ENCODE measurements at places on chromosomes 11 and 22.

DNA sequence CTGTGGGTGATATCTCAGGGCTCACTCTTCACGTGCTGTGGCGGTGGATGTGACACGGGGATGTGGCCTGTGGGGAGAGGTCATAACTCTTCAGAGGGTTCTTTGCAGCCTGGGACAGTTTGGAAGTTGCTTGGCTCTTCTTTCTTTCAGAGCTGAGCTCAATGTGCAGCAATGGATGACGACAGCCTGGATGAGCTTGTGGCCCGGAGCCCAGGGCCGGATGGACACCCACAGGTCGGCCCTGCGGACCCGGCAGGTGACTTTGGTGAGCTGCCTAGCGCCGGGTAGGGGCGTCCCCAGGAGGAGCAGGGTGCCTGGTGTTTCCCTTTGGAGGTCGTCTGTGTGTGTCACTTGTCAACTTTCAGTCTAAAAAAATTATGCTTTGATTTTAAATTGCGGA, 5.1 kb downstream of the PHRF1 start:
- no peak for DNase-seq

- peak; percentile 86 for DNase-seq
Observed at GRCh38 chr11:124070915-124071622, 29.9 kb upstream of the OR10G7 start.

- DNase-seq, result no peak
Observed at GRCh38 chr11:134483291-134483690, 71.2 kb upstream of the B3GAT1 start.

- DNase-seq, result no peak
Observed at GRCh38 chr11:76885390-76886097, 24.8 kb downstream of the ACER3 start.

DNA sequence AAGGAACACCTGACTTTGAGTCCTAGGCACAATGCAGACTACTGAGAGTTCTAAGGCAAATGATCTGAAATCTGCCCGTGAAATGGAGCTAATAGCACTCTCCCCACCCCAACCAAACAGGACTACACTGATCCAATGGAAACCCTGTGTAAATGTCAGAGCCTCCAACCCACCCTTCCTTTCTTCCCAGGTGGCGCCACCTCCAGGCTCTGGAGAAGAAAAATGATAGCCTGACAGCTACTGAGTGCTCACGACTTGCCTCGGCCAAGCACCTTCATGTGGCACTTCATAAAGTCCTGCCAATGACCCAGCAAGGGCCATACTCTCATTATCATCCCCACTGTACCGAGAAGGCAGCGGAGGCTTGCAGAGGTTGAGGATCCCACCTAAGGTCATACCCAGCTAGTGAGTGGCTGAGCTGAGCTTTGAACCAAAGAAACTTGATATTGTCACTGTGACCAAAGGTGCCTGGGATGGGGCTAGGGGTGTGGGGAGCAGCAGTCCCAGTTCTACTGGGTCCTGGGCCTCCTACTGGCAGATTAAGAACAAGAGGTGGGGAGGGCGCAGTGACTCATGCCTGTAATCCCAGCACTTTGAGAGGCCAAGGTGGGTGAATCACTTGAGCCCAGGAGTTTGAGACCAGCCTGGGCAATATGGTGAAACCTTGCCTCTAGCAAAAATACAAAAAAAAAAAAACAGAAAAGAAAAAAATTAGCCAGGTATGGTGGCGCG, 20.5 kb downstream of the TST start:
- no peak for DNase-seq

DNA sequence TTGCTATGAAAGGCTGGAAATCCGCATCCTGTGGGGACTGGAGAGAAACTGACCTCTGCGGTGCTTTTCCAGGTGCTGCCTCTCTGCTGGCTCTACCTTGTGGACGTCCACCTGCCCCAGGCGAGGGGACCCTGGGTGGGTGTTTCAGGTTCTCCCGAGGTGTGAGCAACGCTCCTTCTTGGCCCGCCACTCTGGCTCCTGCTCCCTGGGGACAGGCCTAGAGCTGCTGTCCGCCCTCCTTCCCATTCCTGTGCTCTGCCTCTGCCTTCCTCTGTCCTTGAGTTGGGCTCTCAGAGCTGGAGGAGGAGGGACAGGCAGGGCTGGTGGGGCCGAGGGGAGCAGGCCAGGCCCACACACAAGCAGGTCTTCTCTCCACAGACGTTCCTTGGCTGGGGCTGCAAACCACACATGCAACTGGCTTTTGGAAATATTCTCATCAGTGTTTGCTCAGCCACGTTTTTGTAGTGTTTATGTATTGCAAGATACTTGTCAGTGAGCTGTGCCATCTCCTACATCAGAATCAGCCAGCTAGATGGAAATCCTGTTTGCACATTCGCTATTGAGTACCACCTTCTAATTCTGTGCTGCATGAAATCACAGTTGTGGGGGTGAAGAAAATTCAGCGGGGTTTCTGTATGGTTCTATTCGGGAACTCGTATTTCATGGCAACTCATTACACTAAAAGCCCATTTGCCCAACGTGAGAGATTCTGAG, 1115.0 kb downstream of the BRD1 start:
- no peak for DNase-seq

- no peak for DNase-seq
Observed at GRCh38 chr11:12809864-12810567, 135.8 kb downstream of the TEAD1 start.

DNA sequence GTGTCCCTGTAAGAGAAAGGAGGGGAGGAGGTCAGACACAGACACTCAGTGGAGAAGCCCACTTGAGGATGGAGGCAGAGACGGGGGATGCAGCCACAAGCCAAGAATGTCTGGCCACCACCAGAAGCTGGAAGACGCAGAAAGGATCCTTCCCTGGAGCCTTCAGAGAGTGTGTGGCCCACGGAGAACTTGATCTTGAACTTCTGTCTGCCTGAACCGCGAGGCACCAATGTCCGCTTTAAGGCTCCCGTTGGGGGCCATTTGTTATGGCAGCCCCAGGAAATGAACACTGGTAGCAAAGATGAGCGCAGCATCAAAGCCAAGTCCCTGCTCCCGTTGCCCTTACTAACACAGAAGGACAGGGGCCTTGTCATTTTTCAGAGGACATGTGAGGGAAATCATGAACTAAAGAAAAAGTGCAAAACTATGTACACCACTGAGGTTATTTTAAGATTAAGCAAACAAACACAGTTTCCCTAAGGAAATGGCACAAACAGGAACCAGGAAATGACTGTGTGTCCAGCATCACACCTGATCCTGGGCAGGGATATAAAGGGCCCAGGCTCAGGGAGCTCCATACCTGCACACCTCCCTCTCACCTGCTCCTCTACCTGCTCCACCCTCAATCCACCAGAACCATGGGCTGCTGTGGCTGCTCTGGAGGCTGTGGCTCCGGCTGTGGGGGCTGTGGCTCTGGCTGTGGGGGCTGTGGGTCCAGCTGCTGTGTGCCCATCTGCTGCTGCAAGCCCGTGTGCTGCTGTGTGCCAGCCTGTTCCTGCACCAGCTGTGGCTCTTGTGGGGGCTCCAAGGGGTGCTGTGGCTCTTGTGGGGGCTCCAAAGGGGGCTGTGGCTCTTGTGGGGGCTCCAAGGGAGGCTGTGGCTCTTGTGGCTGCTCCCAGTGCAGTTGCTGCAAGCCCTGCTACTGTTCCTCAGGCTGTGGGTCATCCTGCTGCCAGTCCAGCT, at the start of gene KRTAP5-6:
Gene KRTAP5-6 (plus strand): TSS at position 588 of the 963 bp plus-strand sequence. CDS start 51 bp downstream, at position 639.
- DNase-seq, result peak; percentile 45

GRCh38 chr11:128451652-128452470, 135.5 kb downstream of the ETS1 start:
- no peak for DNase-seq

DNA sequence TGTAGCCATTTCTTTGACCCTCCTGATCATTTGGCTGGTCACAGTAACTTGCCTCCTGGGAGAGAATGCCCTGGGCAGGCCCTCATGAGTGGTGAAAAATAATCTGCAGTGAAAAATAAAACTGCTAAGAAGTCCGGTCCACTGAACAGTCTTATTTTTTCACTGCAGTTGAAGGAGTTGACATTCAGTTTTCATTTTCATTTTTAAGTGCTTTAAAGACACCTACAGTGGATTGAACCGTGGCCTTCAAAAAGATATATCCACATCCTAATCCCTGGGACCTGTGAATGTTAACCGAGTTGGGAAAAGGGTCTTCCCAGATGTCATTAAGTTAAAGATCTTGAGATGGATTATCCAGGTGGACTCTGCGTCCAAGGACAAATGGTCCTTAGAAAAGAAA, 153.6 kb upstream of the GRK3 start:
- DNase-seq, result no peak

DNA sequence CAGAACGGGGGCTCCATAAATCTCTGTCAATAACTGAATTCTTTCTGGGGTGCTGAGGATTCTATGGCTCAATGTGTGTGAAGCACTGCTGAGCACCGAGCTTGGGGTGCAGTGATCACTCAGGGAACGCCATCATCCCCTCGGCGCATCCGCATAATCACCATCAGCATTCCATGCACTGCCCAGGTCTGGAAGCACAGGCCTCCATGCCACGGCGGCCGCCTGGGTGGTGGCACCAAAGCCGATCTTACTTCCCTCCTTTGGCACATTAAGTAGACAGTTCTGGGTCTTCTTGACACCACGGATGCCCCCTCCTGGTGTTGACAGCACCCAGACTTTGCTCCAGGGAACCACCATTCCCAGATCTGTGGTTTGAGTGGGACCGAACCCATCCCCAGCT, 15.6 kb downstream of the LTO1 start:
- no peak for DNase-seq

DNA sequence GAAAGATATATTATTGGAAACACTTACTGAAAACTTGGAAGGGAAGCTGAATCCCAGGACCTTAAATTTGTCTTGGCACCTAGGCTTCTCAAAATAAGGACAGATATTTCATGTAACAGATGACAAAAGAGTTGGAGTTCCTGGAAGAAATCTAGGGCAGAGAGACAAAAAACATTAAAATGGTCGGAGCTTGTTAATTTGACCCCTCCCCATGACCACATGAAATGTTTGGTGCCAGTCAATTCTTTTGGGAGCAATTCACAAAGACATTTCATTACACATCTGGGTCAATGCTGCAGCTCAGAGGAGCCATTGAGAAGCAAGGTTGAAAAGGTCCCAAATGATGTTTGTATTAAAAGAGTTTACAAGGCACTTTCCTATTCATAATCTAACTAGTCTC, 162.0 kb upstream of the GUCY1A2 start:
- DNase-seq, result no peak

DNA sequence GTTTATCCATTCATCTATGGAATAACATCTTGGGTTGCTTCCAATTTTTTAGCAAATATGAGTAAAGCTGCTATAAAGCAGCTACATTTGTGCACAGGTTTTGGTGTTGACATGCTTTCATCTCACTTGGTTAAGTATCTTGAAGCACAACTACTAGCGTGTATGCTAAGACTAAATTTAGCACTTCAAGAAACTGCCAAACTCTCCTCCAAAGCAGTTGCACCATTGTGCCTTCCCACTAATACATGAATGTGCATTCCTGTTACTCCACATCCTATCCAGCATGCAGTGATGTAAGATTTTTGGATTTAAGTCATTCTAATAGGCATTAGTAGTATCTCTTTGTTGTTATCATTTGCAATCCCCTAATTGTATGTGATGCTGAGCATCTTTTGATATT, 230.7 kb downstream of the KCNA4 start:
- no peak for DNase-seq

DNA sequence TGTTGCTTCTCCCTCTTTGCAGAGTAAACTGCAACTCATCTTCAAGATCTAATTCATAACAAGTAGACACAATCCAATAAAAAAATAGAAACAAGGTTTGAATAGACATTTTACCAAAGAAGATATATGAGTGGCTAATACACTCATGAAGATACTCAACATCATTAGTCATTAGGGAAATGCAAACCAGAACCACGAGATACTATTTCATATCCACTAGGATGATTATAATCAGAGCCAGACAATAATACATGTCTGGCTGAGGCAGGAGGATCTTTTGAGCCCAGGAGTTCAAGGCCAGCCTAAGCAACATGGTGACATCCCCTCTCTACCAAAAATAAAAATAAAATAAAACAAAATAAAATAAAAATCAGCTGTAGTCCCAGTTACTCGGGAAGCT, 85.0 kb downstream of the ATG16L2 start:
- no peak for DNase-seq

DNA sequence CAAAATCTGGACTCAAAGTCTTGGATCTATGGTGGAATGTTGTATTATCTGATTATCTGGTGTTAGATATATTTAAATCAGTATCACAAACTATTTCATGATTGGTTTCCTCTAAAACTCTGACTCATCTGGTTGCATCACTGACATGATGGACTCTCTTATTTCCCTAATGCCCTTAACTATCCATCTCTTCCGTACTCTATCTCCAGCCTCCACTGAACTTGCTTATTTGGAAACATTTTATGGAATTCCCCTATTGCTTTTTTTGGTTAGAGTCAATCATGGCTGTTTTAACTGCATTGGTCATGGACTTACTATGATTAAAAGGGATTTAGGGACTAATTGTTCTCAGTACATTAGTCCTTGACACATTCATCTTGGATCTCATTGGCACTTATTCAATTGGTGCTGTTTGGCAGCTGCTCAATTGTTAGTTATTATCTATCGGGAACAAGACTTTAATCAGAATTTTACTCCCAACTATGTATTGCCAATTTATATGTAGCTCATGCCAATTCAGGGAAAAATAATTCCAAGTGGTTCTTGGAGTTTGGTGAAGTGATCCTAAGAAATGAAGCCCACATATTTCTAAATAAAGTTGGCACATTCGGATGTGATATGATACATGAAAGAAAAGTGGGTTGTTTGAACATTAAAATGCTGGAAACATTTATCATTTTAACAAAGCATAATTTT, 942.0 kb upstream of the CCDC90B start:
- DNase-seq, result no peak

DNA sequence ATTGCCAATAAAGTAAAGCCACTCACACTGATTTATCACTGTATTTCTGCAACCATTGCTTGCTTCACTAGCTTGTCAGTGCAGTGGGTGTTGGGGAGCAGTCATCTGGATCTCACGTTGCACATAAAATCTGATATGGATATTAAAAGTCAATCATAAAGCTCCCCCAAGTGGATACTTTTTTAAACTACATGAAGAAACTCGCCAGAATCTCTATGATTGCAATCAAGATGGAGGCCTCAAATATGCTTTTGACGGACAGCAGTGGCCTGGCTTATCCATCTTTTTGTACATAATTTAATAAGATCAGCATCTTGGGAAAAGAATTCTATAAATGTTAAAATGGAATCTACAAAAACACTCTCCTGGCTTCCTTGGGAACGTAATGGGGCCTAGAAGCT, 137.7 kb downstream of the WT1 start:
- peak; percentile 37 for DNase-seq

DNA sequence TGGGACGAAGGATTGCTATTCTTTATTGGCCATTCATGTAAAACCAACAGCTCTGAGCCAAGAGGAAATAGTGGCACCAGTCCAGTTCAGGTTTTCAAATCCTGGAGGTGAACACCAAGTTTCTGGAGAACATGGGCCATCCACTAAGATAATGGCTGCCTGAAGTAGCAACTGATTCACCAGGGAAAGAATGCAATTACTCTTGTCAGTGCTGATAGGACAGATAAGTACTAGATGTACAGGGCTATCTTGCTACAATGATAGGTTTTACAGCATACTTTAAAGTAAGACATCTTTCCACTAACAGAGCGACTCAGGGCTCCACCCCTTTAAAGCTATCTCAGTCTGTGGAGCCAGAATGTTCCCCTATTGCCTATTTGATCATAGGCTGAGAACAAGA, 36.8 kb upstream of the APOA1 start:
- DNase-seq, result no peak

GRCh38 chr11:104995001-104995408, 26.6 kb upstream of the CASP4 start:
- no peak for DNase-seq

- no peak for DNase-seq
Observed at GRCh38 chr22:17190702-17191101, 28.5 kb downstream of the ADA2 start.

- no peak for DNase-seq
Observed at GRCh38 chr11:65611758-65612603, 2.0 kb downstream of the MAP3K11 start.

GRCh38 chr11:29159552-29160465, 857.0 kb downstream of the KCNA4 start:
- peak; percentile 75 for DNase-seq
